Hematopoietic multipotent progenitor cell treated with erythropoietin and hydrocortisone succinate and interleukin-3 and kit ligand, for 17 days (in vitro differentiated cells): ENCODE measurements at places on chromosomes 2 and 18.

DNA sequence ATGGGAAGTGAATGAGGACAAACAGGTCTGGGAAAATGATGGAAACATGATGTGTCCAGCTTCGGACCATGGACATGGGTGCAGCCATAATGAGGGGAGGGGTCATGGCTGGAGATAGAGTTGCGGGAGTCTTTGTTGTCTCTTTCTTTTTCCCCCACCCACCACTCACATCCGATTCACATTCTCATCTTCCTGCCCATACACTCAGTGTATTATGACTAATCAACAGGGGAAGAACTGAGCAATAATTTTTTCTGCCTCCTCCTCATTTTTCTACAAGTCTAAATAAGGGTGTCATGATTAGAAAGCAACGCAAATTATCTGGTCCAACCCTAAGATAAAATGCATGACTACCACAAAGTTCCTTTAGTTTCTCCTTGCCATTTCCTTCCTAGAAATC is 5.7 kb upstream of the SERPINB2 start:
- DNase-seq, result no peak

GRCh38 chr2:37330681-37331080 is 6.0 kb upstream of the PRKD3 start:
- no peak for DNase-seq

DNA sequence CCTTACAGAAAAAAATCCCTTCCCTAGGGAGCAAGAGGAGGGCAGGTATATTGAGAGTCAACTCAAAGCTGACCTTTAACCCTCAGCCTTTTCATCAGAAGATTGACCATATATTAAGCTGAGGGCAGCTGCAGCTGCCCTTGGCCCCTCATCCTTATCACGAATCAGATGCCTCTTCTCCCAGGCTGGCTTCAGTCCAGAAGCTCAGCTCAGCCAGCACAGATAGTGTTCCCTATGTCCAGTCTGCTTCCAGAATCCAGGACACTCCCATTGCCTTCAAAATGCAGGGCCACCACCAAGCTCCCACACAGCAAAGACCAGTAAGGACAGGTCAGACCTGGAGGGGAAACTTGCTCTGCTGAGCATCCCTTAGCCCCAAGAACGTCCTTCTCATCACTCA is 146.1 kb downstream of the BCL11A start:
- DNase-seq, result no peak

- no peak for DNase-seq
Observed at GRCh38 chr18:79983793-79984192, 4.6 kb downstream of the TXNL4A start.

DNA sequence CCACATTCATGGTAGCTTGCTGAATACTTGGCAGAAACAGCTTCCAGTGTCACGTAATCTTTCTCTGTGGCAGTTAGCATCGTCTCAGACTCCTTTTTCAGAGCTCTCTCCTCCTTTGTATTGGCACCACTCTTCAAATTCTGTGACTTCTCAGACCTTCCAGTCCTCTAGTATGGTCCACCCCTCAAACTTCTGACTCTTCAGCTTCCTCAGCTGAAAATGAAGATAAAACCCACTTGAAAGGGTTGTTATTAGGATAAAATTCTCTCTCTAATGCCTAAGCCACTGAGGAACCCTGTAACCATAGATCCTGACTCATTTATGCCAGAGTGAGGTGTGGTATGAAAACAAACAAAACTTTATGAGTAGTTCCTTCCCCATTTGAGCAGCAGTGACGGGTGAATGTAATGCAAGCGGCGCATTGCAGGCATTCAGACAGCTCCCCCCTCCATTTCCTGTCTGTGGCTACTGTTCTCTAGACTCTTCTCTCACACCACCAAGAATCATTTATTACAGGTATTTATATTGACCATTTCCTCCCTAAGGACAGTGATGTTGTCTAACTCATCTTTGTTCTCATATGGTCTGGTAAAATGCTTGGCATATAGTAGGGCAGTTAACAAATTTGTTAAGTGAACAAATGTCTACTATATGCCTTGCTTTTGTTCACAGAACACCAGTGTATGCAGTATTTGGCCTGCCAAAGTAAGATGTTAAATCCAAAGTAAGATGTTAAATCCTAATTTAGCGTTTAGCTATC is 35.3 kb downstream of the GALNT1 start:
- DNase-seq, result no peak

DNA sequence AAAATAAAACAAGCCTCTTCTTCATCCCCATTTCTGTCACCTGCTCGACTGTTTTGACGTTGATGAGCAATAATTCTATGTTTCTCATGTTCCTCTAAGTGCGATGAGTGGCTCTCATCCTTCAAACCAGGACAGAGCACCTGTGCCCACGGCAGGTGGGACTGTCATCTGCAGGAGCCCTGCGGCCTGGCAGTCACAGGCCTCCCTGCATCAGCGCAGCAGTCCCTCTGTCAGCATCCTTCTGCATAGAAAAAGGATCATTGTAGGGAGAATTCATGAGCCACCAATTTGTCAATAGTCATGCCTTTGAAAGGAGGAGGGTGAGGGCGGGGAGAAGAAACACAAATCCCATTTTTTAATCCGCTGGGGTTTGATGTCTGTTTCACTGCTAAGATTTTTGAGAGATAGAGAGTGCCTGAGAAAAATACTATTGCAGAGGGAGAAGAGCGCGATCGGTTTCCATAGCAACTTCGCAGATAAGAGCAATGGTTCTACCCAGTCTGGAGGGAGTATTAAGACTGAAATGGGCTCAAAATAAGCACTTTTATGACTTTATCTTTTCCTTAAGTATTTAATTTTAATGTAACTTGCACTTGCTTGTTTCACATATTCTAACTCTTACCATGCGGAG is 234.3 kb upstream of the NCKAP5 start:
- DNase-seq, result no peak

DNA sequence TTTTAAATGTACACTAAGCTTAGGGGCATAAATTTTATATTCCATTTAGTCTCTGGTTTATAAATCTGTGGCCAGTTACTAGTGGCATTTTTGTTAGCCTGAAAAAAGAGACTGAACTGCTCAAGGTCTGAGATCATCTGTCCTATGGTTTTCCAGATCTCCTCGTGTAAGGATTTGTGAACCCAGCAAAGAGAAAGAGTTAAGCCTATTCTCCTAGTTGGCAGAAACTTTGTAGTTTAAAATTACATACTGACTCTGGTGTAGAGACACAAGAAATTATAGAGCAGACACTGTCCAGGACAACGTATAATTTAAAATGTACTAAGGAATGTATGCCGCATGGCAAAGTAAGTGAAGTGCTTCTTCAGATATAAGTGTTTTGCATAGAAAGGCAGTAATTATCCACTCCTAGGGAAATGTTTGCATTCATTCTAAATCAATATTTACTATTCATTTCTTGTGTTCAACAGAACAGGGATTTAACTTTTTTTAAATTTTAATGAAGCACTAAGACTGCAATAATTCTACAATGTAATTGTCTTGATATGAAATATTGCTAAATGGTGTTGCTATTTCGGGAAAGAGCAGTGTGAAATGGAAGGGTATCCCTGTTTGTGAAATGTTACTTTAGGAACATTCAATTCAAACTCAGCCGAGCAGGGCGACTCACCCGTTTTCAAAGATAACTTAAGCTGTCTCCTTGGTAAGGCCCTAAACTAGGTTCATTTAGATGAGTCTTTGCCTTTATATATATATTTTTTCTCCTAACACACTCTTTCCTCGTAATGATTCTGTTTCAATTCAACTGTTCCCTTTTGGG is 508.4 kb upstream of the ZEB2 start:
- DNase-seq, result no peak

DNA sequence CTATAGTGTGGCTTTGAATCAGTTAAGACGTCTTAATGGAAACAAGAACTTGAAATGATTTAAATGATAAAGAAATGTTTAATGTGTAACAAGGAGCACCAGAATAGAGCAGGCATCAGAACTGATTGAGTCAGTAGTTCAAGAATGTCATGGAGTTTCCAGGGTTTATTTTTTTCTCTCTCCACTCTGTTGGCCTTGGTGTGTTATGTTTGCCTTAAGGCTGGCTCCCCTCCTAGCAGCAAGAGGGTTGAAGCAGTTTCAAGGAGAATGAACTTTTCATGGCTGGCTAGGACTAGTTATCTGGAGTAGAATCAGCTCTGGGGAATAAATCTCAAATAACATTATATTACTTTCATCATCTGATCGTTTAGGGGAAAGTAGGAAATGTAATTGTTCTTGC is 13.4 kb upstream of the GLS start:
- DNase-seq, result no peak

DNA sequence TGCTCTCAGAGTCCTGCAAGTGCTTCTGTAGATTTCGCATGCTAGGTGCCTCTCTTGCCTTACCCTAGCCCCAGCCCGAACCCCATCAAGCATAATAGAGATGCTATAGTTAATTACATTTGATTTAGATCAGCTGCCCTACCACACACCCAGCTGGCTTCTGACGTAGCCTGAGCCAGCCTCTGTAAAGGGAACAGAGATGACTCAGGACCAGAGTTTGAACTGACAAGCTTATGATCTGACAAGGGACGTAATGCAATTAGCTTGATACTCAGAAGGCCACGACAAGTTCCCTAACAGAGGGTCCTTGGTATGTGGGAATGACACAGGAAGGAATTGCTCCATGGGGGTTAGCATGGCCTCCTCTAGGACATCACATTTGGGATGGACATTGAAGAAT is 126.6 kb downstream of the LRATD1 start:
- DNase-seq, result no peak

- no peak for DNase-seq
Observed at GRCh38 chr2:119069781-119070180, 88.8 kb downstream of the C1QL2 start.

DNA sequence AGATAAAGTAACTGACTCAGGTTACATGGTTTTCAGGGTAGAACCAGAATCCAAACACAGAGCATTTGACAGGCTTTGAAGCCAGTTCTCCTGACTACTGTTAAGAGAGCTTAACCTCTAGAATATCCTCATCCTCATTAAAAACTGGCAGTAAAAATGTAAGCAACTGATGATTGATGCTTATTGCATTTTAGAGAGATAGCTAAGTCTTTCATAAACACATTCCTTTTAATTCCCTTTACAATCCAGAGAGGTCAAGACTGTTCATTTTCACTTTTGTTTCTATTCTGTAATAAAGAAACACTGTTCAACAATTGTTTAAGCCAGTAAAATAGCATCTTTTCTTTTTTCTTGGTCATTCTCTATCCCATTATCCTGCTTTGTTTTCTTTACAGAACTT is 53.9 kb upstream of the RAB27B start:
- DNase-seq, result no peak

DNA sequence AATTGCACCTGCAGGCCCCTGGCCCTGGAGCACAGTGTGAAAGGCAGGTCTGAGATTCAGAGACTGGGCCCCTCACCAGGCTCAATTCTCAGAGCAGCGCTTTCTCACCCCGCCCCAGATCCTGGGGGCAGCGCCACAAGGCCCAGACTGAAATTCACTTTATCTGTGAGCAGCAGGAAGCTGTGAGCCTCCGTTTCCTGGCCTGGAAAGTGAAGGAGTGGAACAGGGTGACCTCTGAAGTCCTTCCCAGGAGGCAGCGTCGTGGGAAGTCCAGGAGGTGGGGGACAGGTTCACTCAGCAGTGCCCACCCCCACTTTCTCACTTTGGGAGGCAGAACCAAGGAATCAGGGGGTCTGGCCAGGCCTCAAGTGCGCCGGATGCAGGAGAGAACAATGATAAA is 235.4 kb downstream of the NDUFA10 start:
- DNase-seq, result no peak

GRCh38 chr2:24359129-24360049 is 947 bp downstream of the ITSN2 start:
- DNase-seq, result peak; percentile 47

GRCh38 chr18:78813156-78813555 is 166.5 kb upstream of the SALL3 start:
- DNase-seq, result no peak

DNA sequence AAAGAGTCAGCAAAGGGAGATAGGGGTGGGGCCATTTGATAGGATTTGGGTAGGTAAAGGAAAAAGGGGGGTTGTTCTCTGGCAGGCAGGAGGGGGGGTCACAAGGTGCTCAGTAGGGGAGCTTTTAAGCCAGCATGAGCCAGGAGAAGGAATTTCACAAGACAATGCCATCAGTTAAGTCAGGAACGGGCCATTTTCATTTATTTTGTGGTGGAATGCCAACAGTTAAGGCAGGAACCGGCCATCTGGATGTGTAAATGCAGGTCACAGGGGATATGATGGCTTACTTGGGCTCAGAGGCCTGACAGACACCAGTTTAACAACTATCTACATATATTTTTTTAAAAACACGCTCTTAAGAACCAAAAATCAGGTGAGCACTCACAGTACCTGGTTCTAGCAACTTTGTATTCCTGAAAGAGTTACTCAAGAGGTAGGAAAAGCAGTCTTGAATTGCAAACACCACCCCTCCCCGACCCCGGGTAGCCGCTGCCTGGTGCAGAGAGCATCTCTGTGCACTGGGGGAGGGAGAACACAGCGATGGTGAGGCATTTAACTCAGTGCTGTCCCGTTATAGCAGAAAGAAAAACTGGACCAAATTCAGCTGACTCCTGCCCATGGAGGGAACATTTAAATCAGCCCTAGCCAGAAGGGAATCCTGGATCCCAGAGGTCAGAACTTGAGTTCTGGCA is 414.5 kb upstream of the KLHL29 start:
- no peak for DNase-seq

DNA sequence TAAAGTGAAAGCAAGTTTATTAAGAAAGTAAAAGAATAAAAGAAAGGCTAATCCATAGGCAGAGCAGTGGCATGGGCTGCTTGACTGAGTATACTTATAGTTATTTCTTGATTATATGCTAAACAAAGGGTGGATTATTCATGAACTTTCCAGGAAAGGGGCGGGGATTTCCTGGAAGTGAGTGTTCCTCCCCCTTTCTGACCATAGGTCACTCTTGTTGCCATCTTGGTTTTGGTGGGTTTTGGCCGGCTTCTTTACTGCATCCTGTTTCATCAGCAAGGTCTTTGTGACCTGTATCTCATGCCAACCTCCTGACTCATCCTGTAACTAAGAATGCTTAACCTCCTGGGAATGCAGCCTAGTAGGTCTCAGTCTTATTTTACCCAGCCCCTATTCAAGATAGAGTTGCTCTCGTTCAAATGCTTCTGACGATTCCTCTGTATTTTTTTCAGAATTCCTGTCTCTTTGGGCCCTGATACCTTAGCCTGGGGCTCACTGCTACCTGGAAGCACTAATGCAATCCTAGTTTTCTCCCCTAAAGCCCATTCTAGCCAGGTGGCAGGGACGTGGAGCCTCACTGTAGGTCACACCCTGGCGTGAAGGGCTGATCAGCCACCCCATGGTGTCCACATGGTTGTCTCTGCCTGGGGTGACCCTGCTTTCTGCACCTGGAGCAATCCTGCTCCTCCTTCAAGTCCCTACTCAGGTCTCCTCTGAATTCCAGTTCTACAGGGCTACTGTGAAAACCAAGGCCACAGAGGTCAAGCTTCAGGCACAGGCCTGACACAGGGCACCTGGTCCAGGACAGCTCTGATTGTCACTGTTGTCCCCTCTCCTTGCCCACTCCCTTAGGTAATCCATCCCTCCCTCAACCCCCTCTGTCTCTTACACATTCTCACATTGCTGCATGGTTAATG is 6.0 kb upstream of the SLC35F6 start:
- DNase-seq, result no peak
